AG10803 (cell line): ENCODE measurements at places on chromosomes 7 and 10.

- DNase-seq, result no peak
Observed at GRCh38 chr10:121448766-121449421, 149.3 kb downstream of the FGFR2 start.

DNA sequence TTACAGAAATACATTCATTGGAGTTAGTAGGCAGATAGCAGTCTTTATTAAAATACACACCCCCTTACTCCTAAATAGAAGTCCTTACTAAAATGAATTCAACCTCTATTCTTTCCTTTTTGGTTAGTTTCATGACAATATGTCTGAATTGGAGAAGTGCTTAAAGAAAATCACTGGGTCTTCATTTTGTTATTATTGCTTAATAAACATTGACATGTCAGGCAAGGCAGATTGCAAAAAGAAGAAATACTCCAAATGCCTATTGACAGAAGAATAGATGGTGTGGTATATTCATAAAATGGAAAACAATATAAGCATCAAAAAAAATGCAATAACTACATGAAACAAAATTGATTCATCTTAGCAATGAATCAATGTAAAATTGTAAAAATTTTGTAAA is 135.5 kb downstream of the TMEM26 start:
- no peak for DNase-seq

GRCh38 chr10:92573091-92573797 is 649 bp downstream of the IDE start:
- peak; percentile 54 for DNase-seq

- DNase-seq, result no peak
Observed at GRCh38 chr10:113151190-113151666, 201.2 kb downstream of the TCF7L2 start.

GRCh38 chr10:114206902-114207301 is 27.7 kb downstream of the TDRD1 start:
- DNase-seq, result no peak

DNA sequence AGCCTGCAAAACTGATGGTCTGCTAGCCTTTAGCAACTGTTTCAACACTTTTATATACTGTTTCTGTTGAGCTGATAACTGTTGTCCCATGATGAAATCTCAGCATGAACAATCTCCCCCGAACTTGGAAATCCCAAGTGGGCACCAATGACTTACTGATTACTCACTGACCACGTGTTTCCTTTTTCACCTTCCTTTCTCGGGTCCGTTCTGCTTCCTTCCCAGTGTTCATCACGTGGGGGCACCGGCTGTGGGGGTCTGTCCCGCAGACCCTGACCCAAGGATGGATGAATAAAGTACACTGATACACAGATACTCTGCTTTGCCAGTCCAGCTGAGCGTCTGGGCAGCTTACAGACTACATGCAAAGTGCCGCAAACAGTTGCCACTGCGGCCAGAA is 39.0 kb upstream of the RASGEF1A start:
- DNase-seq, result no peak

DNA sequence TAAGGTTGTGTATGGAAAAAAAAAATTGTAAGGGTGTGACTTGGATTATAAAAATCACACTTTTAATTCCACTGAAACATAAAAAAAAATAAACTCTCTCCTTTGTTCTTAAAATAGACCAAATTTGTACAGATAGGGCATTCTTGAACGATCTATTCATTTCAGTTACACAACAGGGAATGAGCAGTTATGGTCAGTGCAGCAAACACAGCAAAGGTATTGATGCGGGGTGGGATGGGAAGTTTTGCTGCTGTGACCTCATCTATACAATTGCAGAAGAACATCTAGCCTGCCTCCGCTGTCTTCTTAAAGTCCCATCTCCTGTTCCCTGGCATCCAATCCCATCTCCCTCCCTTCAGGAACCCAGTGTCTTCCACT is 580.2 kb downstream of the SUGCT start:
- peak; percentile 54 for DNase-seq

DNA sequence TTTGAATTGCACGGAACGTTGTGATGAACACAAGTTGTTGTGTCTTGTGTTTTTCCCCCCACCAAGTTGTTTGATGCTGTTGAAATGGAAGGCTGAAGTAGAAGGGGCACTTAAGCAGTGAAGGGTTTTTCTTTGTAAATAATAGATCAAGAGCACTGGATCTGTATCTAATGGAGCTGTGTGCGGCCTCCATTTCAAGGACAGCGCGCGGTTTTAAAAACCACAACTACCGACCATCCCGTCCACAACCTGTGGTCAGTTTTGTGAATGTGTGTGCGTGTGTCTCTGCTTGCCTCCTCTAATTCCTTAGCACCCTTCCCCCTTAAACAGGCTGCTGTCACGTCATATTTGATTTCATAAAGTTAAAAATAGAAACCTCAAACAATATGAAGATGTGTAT is 165.5 kb downstream of the TCF7L2 start:
- DNase-seq, result no peak

DNA sequence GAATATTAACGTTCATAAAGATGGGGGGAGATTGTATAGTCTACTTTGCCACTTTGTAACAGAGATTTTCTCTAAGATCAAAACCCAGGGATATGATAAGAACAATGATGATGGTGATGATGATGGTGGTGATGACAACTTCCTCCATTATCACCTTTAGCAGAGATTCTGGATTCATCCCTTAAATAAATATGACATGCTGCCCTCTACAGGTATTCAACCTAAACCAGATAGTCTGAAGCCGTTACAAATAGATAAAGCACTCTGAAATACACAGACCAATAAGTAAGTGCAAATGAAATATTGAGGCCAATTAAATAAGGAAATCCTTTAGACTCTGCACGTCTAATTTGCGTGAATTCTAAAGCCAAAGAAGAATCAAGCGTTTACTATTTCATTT is 211.5 kb downstream of the CREB5 start:
- DNase-seq, result no peak

DNA sequence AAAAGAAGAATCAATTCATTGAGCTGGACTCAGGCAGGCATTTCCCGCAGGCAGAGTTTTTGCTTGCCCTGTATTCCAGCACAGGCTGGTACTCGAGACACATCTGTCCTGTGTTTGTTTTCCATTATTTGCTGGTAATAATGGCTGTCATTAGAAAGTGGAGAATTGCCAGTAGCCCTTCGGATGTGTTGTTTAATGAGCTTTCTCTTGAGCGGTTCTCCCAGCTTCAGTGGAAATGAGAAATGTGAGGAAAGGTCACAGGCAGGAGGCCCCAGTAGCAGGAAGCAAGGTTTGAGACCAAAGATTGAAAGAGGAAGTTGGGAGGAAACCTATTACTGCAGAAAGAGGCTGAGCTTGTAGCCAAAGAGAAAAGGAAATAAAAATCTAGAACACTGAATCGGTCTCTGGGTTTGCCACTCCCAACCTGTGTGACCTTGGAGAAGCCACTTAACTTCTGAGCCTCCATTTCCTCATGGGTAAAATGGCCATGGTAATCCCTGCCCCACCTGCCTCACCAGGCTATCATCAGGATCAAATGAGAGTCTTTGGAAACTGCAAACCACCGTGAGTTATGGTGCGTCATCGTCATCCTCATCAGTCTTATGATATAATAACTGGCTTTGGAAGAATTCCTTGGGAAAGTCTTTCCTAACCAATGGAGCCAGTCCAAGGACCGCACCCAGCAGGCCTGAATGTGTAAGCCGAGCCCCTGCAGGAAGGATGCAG is 67.7 kb downstream of the TACR2 start:
- DNase-seq, result peak; percentile 93
